ENCODE measurements at places on chromosomes 16 and 17.

DNA sequence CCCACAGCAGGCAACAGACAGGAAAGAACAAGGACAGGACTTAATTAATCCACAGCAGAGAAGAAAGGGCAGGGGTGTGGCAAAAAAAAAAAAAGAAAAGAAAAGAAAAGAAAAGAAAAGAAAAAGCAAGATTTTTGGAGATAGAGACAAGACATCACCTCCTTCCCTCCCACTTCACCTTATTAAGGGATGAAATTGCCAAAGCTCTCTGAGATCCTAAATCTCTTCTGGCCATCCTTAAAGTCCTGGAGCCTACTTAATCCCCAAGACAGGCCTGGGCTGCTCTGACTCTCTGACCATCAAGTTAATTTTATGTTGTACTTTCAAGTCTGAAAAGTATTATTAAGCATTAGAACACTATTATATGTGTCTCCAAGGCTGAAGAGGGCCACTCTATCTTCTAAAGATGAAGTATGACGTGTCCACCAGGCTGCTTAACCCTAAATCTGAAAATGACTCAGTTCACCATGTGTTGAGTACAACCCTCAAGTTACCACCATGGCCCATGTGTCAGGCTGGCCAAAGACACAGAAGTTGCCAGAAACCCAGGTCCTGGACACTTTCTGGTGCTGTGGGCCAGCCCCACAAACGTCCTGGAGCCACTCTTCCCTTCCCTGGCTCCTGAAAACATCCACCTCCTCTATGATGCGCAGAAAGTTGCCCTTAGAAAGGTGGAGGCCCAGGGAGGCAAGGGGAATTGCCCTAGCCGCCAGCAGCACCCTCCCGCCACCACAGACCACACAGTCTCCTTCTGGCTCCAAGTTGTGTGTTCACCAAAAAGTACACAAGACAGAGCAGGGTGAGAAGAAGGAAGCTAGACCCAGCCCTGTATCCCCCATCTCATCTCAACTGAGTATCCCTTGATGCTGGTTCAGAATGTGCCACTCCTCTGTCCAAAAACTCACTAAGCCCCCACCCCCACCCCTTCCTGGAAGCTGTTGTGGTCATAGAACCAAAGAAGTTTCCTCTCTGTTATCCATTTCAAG is 2.7 kb downstream of the SOCS1 start:
- peak; percentile 71 for DNase-seq

GRCh38 chr16:30534368-30535105 is at the start of gene ZNF747:
Gene ZNF747, minus strand, starts transcription at chr16:30534858. Its CDS starts 179 bp downstream, at chr16:30534679.
- DNase-seq = peak; percentile 73

DNA sequence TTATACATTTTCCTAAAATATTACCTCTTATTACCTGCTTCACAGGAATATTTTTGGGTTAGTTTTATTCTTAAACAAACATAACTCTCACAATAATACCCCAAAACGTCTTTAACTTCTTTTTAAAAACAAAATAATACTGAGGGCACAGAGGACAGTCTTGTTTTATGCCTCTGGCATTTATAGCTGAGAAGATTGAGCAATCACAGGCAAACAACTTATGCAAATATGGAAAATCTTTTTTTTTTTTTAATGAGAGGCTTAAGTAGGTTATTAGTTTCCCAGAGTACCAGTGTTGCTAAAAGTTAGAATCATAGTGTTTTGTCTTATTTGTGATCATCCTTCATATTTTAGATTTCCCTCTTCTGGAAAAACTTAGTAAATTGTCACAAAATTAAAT is 195.0 kb downstream of the FTO start:
- DNase-seq = no peak

GRCh38 chr16:53668869-53669268 is 34.8 kb downstream of the RPGRIP1L start:
- peak; percentile 6 for DNase-seq

DNA sequence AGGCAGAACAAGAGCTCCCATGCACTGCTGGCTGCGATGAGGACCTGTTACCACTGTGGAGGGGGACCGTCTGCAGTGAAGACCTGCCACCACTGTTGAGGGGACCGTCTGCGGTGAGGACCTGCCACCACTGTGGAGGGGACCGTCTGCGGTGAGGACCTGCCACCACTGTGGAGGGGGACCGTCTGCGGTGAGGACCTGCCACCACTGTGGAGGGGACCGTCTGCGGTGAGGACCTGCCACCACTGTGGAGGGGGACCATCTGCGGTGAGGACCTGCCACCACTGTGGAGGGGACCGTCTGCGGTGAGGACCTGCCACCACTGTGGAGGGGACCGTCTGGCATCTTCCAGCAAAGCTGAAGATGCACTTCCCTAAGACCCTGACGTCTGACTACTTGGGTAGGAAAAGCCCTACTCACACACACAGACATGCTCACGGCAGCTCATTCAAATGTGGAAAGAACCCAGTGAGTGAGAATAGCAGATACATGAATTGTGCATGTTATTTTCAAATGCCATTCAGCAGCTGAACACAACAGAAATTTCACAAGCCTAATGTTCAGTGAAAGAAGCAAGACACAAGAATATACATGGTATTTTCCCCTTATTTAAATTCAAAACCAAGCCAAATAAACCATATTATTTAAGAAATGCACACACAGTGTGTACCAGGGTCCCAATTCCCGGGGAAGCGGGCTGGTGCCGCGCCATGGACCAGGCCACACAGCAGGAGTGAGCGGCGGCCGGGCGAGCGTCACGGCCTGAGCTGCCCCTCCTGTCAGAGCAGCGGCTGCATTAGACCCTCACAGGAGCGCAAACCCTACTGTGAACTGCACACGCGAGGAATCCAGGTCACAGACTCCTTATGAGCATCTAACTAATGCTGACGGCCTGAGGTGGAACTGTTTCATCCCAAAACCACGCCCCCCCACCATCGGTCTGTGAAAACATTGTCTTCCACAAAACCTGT is 64.2 kb upstream of the METRNL start:
- no peak for DNase-seq

GRCh38 chr17:50278526-50279180 is 4.4 kb downstream of the TMEM92 start:
- no peak for DNase-seq

Data from fibroblast of mammary gland (primary cell).